ENCODE measurements at places on chromosomes 6 and 20.

DNA sequence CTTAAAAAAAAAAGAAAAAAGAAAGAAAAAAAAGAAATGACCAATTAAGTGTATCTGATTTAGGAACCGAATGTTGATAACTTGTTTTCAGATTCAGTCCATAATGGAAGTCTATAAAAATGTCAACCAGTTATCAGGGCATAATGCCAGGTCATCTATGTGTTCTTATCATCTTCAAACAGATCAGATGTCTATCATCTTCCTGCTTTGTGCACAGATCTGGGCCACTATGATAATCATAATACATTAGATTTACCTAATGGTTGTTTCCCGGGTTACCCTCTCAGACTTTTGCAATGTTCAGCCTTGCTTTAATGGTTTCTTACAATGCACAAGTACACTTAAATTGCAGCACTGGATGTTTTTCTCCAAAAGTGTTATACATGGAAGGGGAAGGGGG lies 100.6 kb downstream of the NKAIN2 start:
- no peak for DNase-seq

- peak; percentile 61 for DNase-seq
Observed at GRCh38 chr6:20589266-20589665, 55.0 kb downstream of the CDKAL1 start.

DNA sequence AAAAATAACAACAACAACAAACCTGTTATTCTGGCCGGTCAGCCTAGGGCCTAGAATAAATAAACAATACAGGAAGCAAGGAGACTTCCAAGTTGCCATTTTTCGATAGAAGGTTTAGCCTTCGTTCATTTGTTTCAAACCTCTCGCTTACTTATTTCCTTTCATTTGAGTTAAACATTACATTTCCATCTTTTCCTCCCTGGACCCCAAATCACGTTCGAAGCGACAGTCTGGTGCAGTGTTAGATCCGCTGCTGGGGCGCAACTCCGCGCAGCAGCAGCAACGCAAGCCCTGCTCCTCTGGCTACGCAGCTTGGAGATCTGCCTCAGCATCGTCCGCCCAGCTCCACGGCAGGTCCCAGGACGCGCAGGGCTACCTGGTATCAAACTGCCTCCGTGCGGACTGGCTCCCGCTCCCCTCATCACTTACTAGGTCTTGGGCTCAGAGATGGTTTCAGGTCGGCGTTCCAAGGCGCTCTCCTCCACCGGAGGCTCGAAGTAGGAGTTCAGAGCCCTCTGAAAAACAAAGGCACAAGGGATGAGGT lies 530 bp downstream of the TDP2 start:
- no peak for DNase-seq

DNA sequence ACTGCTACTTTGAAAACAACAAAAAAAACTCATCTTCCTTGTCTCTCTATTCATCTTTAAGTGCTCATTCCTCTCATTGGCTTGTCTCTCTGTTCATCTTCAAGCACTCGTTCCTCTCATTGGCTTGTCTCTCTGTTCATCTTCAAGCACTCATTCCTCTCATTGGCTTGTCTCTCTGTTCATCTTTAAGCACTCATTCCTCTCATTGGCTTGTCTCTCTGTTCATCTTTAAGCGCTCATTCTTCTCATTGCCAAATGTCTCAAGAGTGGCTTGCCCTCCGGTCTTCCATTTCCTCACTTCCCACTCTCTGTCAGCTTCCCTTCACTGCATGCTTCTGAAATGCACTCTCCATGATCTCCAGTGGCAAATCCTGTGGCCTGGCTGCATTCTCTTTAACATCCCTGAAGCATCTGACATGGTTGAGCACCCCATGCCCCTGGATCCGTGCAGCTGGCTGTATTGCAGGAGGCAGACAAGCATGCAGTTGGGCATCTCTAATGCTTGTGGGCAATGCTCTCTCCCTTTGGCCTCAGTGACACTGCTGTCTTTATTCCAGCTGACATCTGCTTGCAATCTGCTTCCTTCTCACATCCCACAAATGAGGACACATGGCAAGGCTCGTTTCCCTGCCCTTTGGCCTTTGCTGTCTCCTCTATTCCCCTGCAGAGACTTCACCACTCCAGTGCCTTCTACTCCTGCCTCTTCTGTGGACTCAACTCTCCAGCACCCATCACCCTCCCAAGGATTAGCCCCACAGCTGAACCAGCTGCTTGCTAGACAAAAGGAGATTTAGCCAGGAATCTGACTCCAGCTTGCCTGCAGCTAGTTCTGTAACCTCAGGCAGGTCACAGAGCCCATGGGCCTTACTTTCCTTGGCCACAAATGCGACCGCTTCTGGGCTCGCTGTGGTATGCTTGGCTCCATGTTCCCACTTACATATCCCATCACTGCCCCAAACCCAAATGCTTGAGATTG lies 143.2 kb upstream of the SNX9 start:
- DNase-seq, result no peak

DNA sequence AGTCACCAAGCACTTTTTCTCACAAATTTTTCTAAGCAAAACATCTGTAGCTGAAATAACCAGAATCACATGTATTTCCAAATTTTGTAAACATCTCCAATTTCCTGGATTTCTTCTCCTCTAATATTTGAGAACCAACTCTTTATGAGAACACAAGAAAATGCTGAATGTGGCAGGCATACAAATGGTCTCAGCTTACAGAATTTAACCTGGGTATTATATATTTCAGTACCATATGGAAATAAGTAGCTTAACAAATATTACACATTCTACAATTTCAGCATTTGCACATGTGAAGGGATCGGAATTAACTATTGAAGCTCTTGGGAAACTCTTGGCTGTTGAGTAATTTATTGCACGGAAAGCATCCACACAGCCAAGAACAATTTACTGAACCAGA lies 92.5 kb downstream of the TBXT start:
- DNase-seq, result no peak

DNA sequence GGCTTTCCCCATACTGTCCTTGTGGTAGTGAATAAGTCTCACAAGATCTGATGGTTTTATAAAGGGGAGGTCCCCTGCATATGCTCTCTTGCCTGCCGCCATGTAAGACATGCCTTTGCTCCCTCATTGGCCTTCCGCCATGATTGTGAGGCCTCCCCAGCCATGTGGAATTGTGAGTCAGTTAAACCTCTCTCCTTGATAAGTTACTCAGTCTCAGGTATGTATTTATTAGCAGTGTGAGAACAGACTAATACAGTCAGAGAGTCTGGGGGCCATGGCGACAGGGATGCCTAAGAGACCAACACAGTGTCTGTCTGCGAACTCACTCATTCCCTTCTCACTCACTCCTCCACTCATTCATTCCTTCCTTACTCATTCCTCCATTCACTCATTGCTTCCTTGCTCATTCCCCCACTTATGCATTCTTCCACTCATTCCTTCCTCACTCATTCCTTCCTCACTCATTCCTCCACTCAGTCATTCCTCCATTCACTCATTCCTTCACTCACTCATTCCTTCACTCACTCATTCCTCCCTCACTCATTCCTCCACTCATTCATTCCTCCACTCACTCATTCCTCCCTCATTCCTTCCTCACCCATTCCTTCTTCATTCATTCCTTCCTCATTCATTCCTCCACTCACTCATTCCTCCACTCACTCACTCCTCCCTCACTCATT lies 137.5 kb upstream of the AGPAT4 start:
- DNase-seq, result no peak

Measured in Kasumi-1 (cell line).